ENCODE measurements at places on chromosomes 12 and 14. TPM values are rescaled to one million over a fixed set of nuclear protein-coding genes. Genes with fewer than 3 reads are reported as not detected.

Gene KRT75
- total RNA-seq: not detected

Gene IQSEC3
- total RNA-seq: 7.7 TPM

Gene C1R
- 4.6 TPM for total RNA-seq

- DNase-seq: no peak
Observed at GRCh38 chr12:461425-461824, 1.7 kb downstream of the B4GALNT3 start.

GRCh38 chr14:96112032-96112431 is 72.9 kb downstream of the C14orf132 start:
- no peak for DNase-seq

DNA sequence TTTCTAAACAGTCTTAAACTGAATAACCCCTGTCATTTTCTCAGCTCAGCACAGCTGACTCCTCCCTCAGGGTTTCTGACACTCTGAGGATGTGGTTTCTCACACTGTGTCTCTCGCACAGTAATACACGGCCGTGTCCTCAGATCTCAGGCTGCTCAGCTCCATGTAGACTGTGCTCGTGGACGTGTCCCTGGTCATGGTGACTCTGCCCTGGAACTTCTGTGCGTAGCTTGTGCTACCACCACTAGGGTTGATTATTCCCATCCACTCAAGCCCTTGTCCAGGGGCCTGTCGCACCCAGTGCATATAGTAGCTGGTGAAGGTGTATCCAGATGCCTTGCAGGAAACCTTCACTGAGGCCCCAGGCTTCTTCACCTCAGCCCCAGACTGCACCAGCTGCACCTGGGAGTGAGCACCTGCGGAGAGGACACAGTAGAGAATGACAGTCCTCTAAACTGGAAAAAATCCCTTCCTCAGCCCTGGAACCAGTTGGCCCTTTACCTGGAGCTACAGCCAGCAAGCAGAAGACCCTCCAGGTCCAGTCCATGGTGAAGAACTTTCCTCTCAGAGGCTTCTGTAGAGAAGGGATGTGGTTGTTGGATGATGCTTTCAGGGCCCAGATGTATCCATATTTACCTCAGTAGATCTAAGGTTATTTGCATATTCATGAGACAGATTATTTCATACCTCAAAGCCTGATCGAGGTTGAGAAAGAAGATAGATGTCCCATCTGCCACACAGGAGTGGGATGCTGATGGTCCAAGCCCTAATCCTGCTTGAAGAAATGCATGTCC is 984.8 kb downstream of the TMEM121 start:
- DNase-seq: no peak

DNA sequence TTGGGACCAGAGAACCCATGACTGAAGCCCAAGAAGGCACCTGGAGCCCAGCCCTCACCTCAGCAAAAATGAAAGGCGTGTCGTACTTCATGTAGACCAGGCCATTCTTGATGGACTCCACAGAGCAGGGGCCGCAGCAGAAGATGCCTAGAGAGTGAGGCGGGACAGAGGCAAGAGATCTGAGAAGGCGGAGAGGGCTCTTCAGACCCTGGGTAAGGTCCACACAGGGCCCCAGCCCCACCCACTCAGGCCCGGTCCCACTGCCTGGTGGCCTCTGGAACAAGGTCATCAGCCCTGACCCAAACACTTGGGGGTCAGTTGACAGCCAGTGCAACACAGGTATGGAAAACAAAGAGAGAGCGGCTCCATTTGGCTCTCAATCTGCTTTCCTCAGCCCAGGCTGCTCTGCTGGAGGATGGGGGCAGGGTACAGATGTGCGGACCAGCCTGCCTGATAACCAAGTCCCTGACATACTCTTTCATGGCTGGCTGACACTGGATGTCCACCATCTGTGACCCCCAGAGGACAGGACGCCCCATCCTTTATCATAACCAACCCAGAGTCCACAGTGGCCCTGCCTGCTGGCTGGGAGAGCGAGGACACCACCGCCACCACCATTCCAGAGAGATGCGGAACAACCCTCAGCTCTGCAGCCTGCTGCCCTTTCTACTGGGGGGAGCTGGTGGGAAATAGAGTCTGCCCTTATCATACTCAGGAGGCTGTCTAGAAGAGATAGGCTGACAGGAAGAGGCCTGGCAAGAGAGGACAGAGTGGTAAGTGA is 6.9 kb downstream of the TGM1 start:
- DNase-seq: no peak

DNA sequence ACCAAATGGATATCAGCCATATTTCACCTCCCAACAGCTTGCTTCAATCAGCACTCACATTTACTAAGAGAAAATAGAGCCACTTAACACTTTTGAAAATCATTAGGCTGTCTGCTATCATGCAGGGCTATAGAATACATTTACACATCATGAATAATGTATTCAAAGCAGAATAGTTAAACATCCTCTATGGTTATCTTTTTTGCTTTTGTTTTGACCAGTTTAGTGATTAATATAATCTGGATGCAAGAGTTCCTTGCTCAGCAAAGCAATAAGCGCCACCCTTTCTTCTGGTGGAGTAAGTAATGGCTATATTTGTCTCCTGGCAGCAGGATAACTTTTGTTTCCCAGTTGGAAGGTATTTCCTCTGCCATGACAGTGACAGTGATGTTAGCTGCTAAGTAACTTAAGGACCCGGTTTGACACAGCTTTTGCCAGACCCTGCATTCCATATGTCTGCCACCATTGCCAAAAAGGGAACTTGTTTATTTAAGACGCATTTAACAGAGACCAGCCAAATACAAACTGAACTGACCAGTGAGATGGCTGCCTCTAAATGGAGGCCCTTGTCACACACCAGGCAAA is 70.3 kb upstream of the NR2C1 start:
- peak; percentile 5 for DNase-seq

- DNase-seq: no peak
Observed at GRCh38 chr12:107042801-107043200, 50.5 kb downstream of the CRY1 start.

- peak; percentile 70 for DNase-seq
Observed at GRCh38 chr14:67538501-67538900, 5.4 kb downstream of the PLEKHH1 start.

- peak; percentile 1 for DNase-seq
Observed at GRCh38 chr12:65121049-65121955, at the start of gene WIF1. WIF1 (minus strand) TSS chr12:65121305; CDS start chr12:65121191, 114 bp downstream.

- DNase-seq: no peak
Observed at GRCh38 chr14:69553252-69553651, 21.4 kb downstream of the CCDC177 start.

- no peak for DNase-seq
Observed at GRCh38 chr12:116317986-116318575, 40.6 kb upstream of the MED13L start.

GRCh38 chr14:58639842-58640484 is 2.2 kb downstream of the DACT1 start:
- peak; percentile 81 for DNase-seq

- DNase-seq: no peak
Observed at GRCh38 chr12:1567852-1568251, 26.5 kb downstream of the FBXL14 start.

DNA sequence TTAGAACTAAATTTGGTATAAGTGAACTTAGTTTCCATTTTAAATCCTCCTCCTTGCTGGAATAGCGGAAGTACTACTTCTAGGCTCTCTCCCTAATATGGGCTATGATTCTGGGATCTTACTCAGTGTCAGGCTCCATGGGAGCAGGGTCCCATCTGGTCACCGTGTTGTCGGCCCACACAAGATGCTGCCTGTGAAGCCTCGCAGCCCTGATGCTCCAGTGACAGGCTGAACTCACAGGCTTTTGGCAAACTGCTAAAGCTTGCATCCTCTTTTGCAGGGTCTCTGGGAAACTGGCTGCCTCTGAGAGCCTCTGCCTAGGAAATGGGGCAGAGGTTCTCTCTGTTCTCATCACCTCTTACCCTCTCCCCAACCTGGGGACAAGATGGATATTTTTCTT is 88.4 kb downstream of the RPAP3 start:
- no peak for DNase-seq

GRCh38 chr14:101072070-101072469 is 168.5 kb upstream of the RTL1 start:
- DNase-seq: peak; percentile 32

- DNase-seq: no peak
Observed at GRCh38 chr14:70700955-70701585, 59.4 kb downstream of the TTC9 start.

GRCh38 chr12:131120831-131121271 is 167.1 kb downstream of the ADGRD1 start:
- DNase-seq: no peak

DNA sequence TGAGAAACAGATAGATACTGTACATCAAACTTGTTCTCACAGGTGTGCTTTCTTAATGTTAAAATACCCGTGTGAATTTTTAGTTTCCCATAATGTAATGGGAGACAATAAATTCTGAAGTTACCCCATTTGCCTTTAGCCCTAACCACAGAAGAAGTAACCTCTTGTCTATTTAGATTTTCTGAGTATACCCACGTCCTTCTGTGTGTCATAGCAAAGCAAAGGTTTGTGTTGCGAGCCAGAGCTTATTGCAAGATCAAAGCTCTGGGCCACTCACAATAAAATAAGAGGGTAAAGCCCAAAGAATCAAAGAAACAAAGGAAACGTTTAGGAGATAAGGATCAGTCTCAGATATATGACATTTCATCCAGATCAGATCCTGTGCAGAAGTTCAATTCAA is 73.9 kb downstream of the BMP4 start:
- no peak for DNase-seq

GRCh38 chr14:61362072-61362750 is 40.8 kb downstream of the PRKCH start:
- DNase-seq: no peak

- no peak for DNase-seq
Observed at GRCh38 chr12:84043355-84043754, 869.2 kb downstream of the SLC6A15 start.
